ENCODE measurements at places on chromosomes 4 and X. TPM values are rescaled to one million over a fixed set of nuclear protein-coding genes. Genes with fewer than 3 reads are reported as not detected.

DNA sequence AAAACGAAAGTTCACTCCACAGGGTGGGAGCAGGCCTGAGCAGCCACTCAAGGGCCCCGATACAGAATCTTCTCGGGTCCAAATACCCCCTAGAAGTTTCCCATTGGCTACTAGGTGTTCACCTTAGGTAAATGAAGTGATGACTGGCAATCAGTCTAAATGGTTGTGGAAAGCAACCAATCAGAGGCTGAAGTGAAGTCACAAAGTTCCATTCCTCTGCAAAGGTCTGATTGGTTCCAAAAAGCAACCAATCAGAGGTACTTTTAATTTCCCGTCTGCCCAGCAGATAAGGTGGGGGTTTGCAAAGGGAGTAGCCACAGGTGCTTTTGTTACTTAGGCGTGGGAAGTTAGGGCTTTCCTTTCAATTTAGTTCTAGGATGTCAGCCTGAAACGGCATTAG, 58.2 kb upstream of the NKAP start:
- no peak for DNase-seq

DNA sequence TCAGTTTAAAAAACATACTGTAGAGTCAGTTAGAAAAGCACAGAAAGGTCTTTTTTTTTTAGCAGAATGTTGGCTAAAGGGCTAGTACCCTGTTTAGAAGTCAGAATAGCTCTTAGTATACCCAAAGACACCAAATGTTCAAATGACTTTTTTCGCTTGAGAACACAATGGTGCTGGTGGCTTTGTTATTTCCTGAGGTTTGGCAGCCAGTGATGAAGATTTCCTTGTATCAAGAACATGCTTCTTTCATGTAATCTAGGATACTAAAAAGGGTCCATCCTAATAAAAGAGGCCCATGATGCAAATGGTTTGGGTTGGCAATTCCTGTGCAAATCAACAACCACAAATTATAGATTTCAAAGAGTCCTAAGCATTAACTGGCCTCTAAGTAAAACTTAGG, 21.1 kb upstream of the CD40LG start:
- no peak for DNase-seq

DNA sequence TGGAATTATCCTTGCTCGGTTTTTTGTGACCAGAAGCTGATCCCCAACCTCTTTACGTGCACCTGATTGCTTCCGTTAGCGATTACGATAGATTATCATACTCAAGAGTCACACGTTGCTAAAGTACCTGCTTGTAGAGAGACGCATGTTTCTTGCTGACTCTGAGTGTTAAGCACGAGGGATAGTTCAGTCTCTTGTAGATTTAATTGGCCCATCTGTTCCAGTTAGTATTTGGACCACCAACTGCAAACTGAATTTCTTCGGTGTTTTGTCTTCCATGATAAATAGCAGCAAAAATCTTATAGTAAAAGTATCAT, 516 bp upstream of the COX18 start:
- DNase-seq = no peak

DNA sequence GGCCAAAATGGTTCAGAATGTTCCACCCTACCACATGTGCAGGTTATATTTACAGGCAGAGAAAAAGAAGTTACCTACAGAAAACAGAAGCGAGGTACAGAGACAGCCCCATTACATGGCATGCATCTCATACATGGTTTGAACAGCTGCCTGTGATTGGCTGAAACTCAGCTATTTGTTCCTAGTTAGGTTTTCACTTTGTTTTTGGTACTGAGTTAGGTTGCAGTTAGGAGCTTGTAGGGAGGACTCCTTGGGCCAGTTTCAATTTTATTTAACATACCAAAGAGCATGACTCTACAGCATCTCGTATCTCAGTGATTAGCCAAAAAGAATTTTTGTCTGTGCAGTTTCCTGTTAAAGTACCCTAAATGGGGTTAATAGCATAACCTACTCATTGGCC, 392.0 kb downstream of the MAPK10 start:
- no peak for DNase-seq

KIAA1210 gene
- not detected for total RNA-seq
